ENCODE measurements at places on chromosomes 5 and 9. TPM values are rescaled to one million over a fixed set of nuclear protein-coding genes. Genes with fewer than 3 reads are reported as not detected.

- H3K27ac ChIP-seq, result no peak overlapping the region
- H3K27me3 ChIP-seq, result no peaks in the 10 kb centered on the region
- H3K36me3 ChIP-seq, result no peaks in the 10 kb centered on the region
- H3K4me3 ChIP-seq, result no peak overlapping the region
- no peaks in the 10 kb centered on the region for H3K4me1 ChIP-seq
- DNase-seq, result no peak
These were observed 138.1 kb upstream of the PCA3 start for GRCh38 chr9:76626141-76626540.

DNA sequence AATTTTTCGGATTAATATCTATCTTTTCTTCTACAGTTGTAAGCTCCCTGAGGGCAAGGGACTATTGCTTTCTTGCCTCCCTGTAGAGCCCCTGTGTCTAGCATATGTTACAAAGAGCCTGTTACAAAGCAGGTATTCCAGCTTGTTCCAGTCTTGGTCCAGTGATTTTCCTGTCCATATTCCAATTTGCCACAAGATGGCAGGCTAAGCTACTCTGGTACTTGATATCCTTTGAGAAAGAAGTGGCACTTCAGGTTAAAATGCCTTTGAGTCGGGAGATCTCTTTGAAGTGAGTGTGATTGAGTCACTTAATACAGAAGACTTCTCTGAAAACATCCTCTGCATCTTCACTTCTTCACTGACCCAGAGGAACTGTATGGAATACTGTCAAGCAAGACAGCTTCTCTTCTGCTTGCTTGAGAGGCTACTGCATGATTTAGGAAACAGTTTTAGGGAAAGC is 24.5 kb downstream of the CAVIN4 start:
- H3K4me3 ChIP-seq, result no peak overlapping the region
- peaks cover 9% of the 10 kb centered on the region for H3K4me1 ChIP-seq
- H3K27me3 ChIP-seq, result no peaks in the 10 kb centered on the region
- no peak overlapping the region for H3K27ac ChIP-seq
- DNase-seq, result no peak
- no peaks in the 10 kb centered on the region for H3K36me3 ChIP-seq

- H3K27ac ChIP-seq, result no peak overlapping the region
- peaks cover 26% of the 10 kb centered on the region for H3K4me1 ChIP-seq
- no peaks in the 10 kb centered on the region for H3K36me3 ChIP-seq
- no peak overlapping the region for H3K4me3 ChIP-seq
- H3K27me3 ChIP-seq, result no peaks in the 10 kb centered on the region
These were observed 26.3 kb downstream of the NR3C1 start for GRCh38 chr5:143376911-143377813.

GRCh38 chr5:74468421-74468820 is 172.1 kb downstream of the ENC1 start:
- DNase-seq, result no peak
- no peaks in the 10 kb centered on the region for H3K4me1 ChIP-seq
- H3K36me3 ChIP-seq, result no peaks in the 10 kb centered on the region
- no peak overlapping the region for H3K27ac ChIP-seq
- H3K27me3 ChIP-seq, result no peaks in the 10 kb centered on the region
- H3K4me3 ChIP-seq, result no peak overlapping the region

Gene C9orf50
- total RNA-seq, result not detected

Gene ANKRD18B
- 0.92 TPM for total RNA-seq

Gene MROH2B
- not detected for total RNA-seq

Gene GADD45G
- total RNA-seq, result 2.6 TPM

Gene TMEM215
- total RNA-seq, result not detected

Gene HEMGN
- total RNA-seq, result 0.66 TPM

Data from CD8-positive, alpha-beta memory T cell (primary cell).